ENCODE measurements at places on chromosomes 6 and 20. TPM values are rescaled to one million over a fixed set of nuclear protein-coding genes. Genes with fewer than 3 reads are reported as not detected.

The UBD gene
- 1.1 TPM for total RNA-seq

- DNase-seq: no peak
These were observed 45.3 kb downstream of the CDK19 start for GRCh38 chr6:110769923-110770322.

GRCh38 chr20:36959242-36959641 lies 7.7 kb upstream of the SAMHD1 start:
- no peak for DNase-seq

DNA sequence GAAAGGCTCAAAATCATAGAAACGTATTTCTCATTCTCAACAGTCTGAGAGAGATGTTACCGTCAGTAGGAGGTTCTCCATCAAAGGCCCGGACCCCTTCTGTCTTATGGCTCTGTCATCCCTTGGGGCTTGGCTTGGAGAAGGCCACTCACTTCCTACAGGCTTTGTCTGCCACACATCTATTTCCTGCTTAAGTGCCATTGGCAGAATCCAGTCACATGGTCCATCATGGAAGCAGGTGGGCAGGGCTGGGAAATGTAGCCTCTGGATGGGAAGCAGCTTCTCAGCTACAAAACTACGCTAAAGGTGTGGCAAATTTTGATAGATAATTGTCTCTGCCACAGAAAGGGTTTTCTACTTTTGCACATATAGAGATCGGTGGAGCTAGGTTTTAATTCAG lies 12.6 kb upstream of the ZFP64 start:
- no peak for DNase-seq

The LY6G5C gene
- total RNA-seq: 0.97 TPM

The KIAA0408 gene
- total RNA-seq: 1.4 TPM

DNA sequence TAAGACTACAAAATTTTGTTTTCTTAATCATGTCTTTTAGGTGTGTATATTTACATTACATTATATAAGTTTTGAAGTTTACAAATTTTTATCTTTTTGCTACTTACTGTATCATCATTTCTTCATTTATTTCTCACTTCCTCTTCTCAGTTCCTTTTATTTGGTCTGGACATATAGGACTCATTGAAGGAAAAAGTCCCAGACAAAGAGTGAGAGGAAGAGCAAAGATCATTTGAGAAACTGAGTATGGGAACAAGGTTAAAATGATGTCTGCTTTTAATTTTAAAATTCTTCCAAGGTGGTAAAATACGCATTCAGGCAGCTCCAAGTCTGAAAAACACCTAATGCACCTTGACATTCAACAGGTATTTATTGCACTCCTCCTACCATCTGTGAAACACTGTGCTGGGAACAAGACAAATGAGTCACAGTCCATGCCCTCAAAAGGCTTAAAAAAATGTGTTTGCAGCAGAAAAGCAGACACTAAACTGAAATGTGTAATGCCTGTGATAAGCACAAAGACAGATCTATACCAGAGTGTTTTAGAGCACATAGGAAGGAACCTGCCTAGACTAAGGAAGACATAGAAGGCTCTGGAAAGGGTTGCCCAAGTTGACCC lies 63.2 kb downstream of the PKIB start:
- no peak for DNase-seq

DNA sequence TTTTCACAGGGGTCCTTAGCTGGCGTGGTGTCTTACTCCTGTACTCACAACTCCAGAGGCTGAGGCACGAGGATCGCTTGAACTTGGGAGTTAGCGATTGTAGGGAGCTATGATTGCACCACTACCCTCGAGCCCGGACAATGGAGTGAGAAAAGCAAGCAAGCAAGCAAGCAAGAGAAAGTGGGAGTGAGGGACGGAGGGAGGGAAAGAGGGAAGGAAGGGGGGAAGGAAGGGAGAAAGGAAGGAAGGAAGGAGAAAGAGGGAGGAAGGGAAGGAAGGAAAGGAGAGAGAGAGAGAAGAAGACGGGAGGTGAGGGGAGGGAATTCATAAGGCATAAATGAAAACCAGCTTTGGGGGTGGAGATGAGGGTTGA lies 120.5 kb downstream of the TRIM27 start:
- peak; percentile 21 for DNase-seq

The BPI gene
- 0.10 TPM for total RNA-seq

DNA sequence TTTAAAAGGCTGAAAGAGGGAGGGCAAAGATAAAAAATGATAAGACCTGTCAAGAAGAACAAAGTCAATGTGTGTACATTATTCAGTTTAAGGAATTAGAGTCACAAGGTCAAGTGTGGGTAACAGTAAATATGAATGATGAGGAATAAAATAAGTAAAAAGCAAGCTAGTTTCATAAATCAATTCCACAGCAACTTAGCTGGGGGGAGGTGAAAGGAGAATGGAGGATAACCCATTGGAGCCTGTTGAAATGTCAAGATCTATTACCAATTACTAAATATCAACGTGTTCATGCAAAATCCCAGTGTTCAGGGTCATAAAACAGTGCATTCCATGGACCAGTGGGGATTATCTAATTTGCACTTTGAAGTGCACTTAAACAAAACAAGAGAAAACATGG lies 242.9 kb downstream of the TBX18 start:
- DNase-seq: no peak

DNA sequence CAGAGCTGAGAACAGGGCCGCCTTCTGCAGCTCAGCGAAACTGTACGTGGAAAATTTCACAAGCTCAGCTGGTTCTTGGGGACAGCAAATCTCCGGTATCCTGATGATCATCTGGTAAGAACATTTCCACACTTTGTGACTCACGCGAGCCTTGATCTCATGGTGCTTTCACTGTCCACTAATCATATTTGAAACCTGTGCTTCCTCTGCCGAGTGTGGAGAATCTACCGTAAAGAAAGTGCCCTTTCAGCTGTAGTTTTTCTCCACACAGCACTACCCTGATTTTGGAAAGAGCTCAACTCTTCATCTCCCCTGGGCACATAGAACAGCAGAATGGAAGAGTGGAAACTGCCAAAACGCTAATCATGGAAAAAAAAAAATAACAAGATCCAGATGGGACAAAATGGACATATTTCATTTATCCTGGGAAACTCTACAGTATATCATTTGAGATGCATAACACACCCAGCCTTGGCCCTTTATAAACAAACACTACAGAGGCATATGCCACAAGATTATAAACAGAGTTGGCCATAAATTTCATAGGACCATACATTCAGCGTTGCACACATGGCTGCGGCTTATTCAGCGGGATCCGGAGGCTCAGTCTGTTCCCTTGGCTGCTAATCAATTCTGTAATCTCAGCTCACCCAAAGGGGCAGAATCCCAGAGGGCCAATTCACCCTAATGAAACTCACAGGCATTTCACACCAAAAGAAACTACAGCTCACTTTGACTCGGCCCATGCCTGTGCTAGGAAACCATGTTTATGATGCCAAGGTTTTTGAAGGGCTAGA lies 434.5 kb downstream of the HDGFL1 start:
- DNase-seq: peak; percentile 82

The LINC00237 gene
- total RNA-seq: not detected

The TP53TG5 gene
- not detected for total RNA-seq

The TSHZ2 gene
- 1.4 TPM for total RNA-seq

- no peak for DNase-seq
These were observed 656.3 kb upstream of the NOX3 start for GRCh38 chr6:156111913-156112312.

- DNase-seq: peak; percentile 67
These were observed 62.2 kb downstream of the MYLK4 start for GRCh38 chr6:2688401-2689064.

The MAP1LC3A gene
- 12.4 TPM for total RNA-seq

DNA sequence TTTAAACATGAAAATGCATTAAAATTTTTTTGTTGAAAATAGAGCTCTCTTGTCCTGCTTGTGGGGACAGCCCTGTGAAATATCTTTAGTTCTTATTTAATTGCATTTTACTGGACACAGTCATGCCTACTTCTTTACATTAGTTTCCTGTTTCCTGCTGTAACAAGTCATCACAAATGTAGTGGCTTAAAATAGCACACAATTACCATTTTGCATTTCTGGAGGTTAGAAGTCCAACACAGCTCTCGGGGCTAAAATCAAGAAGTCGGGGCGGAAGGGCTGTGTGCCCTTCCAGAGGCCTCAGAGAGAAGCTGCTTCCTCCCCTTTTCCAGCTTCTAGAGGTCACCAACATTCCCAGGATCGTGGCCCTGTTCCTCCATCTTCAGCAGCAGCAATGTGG lies 29.4 kb downstream of the PNLDC1 start:
- no peak for DNase-seq

The LYRM4 gene
- 33.0 TPM for total RNA-seq

The CYP24A1 gene
- total RNA-seq: not detected

DNA sequence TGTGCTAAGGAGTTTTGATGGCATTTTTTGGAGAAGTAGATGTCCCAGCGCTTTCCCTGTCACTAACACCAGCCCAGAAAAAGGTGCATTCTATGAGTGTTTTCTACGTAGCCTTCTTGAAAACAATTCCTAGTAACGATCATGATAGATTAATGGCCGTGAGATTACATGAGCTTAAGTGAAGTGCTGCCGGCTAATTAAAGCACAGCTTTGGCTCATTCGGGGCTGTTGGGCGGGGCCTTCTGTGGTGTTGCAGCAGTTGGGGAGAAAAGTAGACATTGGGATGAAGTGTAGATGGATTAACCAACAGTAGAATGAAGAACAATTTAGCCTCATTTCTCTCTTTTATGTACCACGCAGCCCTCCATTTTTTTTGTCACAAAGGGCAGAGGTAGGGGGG lies 20.8 kb upstream of the TRAF3IP2 start:
- no peak for DNase-seq

- no peak for DNase-seq
These were observed 182.9 kb upstream of the CST7 start for GRCh38 chr20:24766143-24766527.

The RBBP8NL gene
- total RNA-seq: not detected

The CST4 gene
- not detected for total RNA-seq
